HCT116 (cell line): ENCODE measurements at places on chromosomes 1 and 21.

GRCh38 chr1:67740543-67740942 lies 55.5 kb downstream of the GADD45A start:
- peaks cover 13% of the 10 kb centered on the region for H3K4me1 ChIP-seq
- no peaks in the 10 kb centered on the region for H3K36me3 ChIP-seq
- H3K27ac ChIP-seq, result no peak overlapping the region
- no peaks in the 10 kb centered on the region for H3K27me3 ChIP-seq

DNA sequence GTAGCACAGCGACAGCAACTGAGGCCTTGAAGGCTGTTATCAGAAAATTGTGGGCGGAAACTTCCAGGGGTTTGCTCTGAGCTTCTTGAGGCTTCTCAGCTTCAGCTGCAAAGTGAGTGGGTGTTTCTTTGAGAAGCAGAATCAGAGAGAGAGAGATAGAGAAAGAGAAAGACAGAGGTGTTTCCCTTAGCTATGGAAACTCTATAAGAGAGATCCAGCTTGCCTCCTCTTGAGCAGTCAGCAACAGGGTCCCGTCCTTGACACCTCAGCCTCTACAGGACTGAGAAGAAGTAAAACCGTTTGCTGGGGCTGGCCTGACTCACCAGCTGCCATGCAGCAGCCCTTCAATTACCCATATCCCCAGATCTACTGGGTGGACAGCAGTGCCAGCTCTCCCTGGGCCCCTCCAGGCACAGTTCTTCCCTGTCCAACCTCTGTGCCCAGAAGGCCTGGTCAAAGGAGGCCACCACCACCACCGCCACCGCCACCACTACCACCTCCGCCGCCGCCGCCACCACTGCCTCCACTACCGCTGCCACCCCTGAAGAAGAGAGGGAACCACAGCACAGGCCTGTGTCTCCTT lies at the start of gene FASLG:
Gene FASLG, plus strand, starts transcription at position 233 of the 583 bp plus-strand sequence. Its CDS starts 99 bp downstream, at position 332.
- no peaks in the 10 kb centered on the region for H3K27me3 ChIP-seq
- H3K36me3 ChIP-seq, result no peaks in the 10 kb centered on the region
- H3K4me3 ChIP-seq, result no peak within 1 kb of the TSS

GRCh38 chr1:39802496-39803260 lies 14.0 kb upstream of the BMP8B start:
- H3K36me3 ChIP-seq, result no peaks in the 10 kb centered on the region
- H3K4me1 ChIP-seq, result peaks cover 9% of the 10 kb centered on the region
- no peak overlapping the region for H3K4me3 ChIP-seq
- H3K27me3 ChIP-seq, result no peaks in the 10 kb centered on the region
- no peak overlapping the region for H3K27ac ChIP-seq

DNA sequence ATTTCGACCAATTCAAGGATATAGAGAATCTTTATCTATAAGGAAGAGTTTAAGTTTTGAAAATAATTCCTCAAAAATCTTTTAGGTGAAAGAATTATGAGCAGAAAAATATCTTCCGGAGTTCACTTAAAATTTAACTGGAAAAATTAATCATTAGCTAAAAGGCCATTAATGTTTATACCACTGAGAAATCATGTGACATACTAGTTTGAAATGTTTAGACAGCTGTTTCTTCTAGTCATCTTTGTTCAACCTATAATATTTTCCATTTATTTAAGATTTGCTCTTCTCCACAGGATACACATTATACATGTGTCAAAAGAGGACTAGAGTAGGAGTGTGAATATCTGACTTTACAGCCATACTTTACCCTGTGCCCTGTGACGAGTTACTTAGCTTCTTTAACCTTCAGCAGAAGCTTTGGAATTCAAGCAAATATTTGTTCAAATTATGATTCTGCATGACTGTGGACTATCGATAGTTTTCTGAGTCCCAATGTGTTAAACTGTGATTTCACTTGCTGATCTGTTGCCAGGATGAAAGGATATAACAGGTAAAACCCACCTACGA lies 374.8 kb downstream of the BRINP3 start:
- H3K36me3 ChIP-seq, result no peaks in the 10 kb centered on the region
- no peaks in the 10 kb centered on the region for H3K4me1 ChIP-seq
- H3K27ac ChIP-seq, result no peak overlapping the region
- DNase-seq, result no peak

- H3K27ac ChIP-seq, result no peak overlapping the region
- H3K4me1 ChIP-seq, result peaks cover 19% of the 10 kb centered on the region
- H3K27me3 ChIP-seq, result no peaks in the 10 kb centered on the region
Observed at GRCh38 chr1:44238660-44239059, 25.4 kb downstream of the DMAP1 start.

DNA sequence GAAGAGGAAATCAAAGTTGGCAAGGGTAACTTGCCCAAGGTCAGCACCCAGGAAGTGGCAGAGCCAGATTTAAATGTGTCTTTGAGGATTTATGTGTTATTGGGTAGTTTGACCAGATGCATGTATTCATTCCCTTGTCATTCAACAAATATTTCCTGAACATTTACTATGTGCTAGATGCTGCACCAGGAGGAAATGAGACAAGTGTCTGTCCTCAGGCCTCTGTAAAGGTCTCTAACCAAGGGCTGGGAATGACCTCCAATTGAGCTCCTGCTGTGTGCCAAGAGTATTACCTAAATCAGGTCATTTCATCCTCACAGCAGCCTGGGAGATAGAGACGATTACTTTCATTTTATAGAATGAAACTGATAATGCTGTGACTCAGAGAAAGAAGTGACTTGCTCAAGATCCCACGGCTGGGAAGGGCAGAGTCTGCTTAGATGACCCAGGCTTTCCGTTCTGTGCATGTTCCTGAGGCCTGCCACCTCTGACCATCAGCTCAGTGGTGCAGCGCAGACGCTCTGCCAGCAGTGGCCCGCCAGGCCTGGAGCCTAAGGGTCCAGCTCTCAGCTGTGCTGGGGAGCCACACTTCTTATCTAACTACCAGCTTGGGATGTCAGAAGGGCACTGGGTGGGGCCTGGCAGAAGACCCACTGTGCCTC lies 3.5 kb upstream of the TTC22 start:
- H3K27me3 ChIP-seq, result no peaks in the 10 kb centered on the region
- DNase-seq, result no peak
- H3K27ac ChIP-seq, result no peak overlapping the region
- no peaks in the 10 kb centered on the region for H3K36me3 ChIP-seq

GRCh38 chr1:2180297-2181245 lies 14.0 kb downstream of the FAAP20 start:
- no peaks in the 10 kb centered on the region for H3K27me3 ChIP-seq
- H3K27ac ChIP-seq, result no peak overlapping the region
- H3K36me3 ChIP-seq, result 0 out of 2 replicates have a peak, but pooled peaks cover 2% of the 10 kb centered on the region
- no peak for DNase-seq

DNA sequence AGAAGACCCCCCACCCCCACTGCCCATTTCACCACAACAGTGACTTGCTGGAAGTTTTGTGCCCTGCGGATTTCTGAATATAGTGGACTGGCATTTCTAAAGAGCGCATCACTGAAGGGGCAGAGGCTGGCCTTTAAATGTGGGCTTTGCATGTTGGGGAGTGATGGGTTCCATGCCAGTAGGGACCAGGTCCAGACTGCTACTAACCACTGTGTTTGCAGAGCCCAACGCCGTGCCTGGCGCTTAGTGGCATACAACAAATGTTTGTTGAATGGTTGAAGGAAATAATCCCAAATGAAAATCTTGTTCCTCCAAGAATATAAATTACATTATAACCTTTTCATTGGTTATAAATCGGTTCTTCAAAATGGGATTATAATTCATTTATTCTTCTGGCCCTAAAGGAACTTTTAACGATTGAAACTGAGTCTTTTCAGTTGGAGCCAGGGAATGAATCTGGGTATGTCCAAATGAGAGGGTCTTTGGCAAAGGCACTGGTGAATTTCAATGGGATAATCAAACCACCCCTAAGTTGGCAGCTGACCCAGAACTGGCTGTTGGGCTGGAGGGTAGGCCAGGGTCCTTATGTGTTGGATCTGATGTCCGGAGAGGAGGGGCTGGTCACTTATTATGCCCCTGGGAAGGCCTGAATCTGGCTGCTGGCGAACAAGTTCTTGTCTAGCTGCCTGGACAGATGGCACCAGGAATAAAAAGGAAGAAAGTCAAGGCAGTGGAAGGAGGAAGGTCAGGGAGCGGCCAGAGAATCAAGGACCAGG lies 13.8 kb upstream of the SDHB start:
- DNase-seq, result no peak
- no peaks in the 10 kb centered on the region for H3K27me3 ChIP-seq
- H3K27ac ChIP-seq, result no peak overlapping the region
- H3K4me1 ChIP-seq, result peaks cover 11% of the 10 kb centered on the region
- no peak overlapping the region for H3K4me3 ChIP-seq

DNA sequence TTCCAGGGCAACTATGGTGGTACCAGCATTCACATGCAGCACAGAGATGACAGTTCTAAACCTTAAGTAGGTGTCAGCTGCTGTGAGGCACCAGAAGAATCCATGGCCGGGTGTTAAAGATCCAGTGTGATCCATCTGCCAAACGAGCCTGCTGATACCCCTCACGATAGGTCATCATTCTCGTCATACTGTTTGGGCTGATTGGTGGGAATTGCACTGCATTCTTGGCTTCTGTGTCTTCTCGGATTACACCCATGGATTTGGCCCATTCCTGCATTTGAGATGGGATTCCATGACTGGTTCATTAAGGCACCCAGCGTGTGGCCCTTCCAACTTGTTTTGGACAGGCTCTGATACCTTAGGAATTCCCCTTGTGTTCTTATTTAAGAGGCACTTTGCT lies 55.2 kb downstream of the ST6GALNAC3 start:
- DNase-seq, result no peak
- no peak overlapping the region for H3K4me3 ChIP-seq
- H3K36me3 ChIP-seq, result no peaks in the 10 kb centered on the region
- no peak overlapping the region for H3K27ac ChIP-seq
- H3K27me3 ChIP-seq, result no peaks in the 10 kb centered on the region
- H3K4me1 ChIP-seq, result no peaks in the 10 kb centered on the region

DNA sequence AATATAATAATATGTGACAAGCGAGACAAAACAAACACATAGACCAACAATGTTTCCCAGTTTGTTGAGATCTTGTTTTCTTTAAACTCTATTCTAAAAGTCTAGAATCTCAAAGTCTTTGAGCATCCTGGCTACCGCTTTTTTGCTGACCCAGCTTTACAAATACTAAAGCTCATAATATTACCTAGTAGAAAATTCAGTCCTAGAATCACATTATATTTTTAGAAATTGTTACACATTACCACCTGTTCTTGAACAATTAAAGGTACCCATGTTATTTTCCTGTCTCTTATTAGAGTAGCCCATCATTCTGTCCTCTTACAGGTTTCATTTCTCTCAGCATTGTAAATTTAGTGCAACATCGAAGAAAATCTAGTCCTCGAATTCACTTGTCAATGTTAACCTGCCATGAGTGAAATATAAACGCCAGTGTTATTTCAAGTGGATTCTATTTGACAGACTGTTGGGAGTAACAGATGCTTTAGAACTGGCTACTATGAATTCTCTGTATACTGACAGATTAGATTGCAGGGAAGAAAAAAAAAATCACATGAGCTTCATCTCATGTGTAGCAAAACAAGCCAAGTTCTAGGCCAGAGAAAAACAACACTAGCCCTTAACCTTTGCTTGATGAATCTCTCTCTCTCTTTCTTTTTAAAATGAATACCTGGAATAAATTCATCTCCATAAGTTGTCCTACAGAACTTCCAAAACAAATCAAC lies 851.2 kb upstream of the ADAMTS5 start:
- no peaks in the 10 kb centered on the region for H3K4me1 ChIP-seq
- H3K27ac ChIP-seq, result no peak overlapping the region
- no peak overlapping the region for H3K4me3 ChIP-seq
- H3K27me3 ChIP-seq, result no peaks in the 10 kb centered on the region
- no peak for DNase-seq

- no peaks in the 10 kb centered on the region for H3K36me3 ChIP-seq
- H3K27me3 ChIP-seq, result peaks cover 24% of the 10 kb centered on the region; the same call in 1 of the 2 replicates
- no peaks in the 10 kb centered on the region for H3K4me1 ChIP-seq
- H3K27ac ChIP-seq, result no peak within 1 kb of the TSS
- DNase-seq, result no peak
Observed at GRCh38 chr1:159439422-159439821, at the start of gene OR10J1. Gene OR10J1 (plus strand): TSS chr1:159439722. CDS start chr1:159439792, 70 bp downstream.

DNA sequence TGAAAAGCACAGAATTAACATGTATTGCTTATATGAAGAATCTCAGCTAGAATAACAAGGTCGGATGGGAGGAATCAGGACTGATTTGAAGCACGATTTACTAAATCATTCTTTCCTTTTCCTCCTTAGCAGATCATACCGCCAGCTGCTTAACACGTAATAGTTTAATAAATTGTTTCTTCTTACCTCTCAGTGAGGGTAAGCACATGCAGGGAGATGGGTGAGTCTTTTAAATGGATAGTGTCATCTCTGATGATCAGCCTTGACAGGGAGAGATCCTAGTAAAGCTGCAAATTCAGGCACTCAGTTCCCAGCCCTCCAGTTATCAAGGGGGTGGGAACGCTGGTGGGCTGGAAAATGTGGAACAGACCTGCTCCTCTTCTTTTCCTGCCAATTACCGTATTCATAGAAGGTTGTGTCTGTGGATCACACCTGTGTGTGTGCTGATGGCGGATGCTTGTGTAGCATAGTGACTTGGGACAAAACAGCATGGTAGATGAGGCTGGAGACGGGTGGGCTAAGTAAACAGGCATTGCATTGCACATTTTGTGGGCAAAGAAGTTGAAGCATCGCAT lies 30.7 kb downstream of the NTPCR start:
- no peaks in the 10 kb centered on the region for H3K36me3 ChIP-seq
- H3K4me3 ChIP-seq, result no peak overlapping the region
- no peaks in the 10 kb centered on the region for H3K27me3 ChIP-seq
- H3K27ac ChIP-seq, result no peak overlapping the region
- no peaks in the 10 kb centered on the region for H3K4me1 ChIP-seq
- DNase-seq, result no peak

GRCh38 chr1:156959414-156959813 lies 39.0 kb downstream of the LRRC71 start:
- H3K36me3 ChIP-seq, result peaks cover 12% of the 10 kb centered on the region; the same call in 1 of the 2 replicates
- H3K27me3 ChIP-seq, result no peaks in the 10 kb centered on the region
- H3K27ac ChIP-seq, result no peak overlapping the region
- no peaks in the 10 kb centered on the region for H3K4me1 ChIP-seq
- no peak for DNase-seq

DNA sequence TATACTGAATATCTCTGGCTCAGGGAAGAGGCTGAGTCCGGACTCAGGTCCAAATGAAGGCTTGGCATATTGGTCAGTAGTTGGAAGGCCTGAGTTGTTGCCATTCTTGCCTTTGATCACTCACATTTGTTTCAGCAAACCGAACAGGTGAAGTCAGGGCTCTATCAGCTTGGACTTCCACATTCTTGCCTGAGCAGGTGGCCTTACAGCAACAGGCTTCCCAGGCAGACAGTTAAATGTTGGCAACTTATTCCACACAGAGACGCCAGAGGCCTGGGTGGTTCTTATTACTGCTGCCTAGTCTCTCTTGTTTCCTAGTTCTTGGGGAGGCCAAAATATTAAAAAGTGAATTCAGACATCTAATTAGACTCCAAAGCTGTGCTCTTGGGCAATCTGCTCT lies 36.6 kb downstream of the XCL2 start:
- H3K27ac ChIP-seq, result no peak overlapping the region
- H3K4me1 ChIP-seq, result peaks cover 13% of the 10 kb centered on the region
- no peaks in the 10 kb centered on the region for H3K27me3 ChIP-seq
- no peak for DNase-seq
- no peaks in the 10 kb centered on the region for H3K36me3 ChIP-seq

- no peak overlapping the region for H3K27ac ChIP-seq
- H3K4me3 ChIP-seq, result no peak overlapping the region
- H3K36me3 ChIP-seq, result no peaks in the 10 kb centered on the region
- no peaks in the 10 kb centered on the region for H3K4me1 ChIP-seq
Observed at GRCh38 chr21:39927304-39927886, 60.2 kb downstream of the PCP4 start.

- no peaks in the 10 kb centered on the region for H3K36me3 ChIP-seq
- peak overlapping the region; percentile 96 for H3K27ac ChIP-seq
- H3K4me3 ChIP-seq, result peak overlapping the region; percentile 72
Observed at GRCh38 chr1:211258310-211258755, 833 bp upstream of the RCOR3 start.
